Stimulated activated CD8-positive, alpha-beta memory T cell treated with anti-CD3 and anti-CD28 coated beads, Interleukin-2, amount 100 ng/mL, for 1 hour (primary cell): ENCODE measurements at places on chromosomes 2 and 18.

- DNase-seq, result no peak
These were observed 24.5 kb upstream of the TANC1 start for GRCh38 chr2:158943973-158944372.

DNA sequence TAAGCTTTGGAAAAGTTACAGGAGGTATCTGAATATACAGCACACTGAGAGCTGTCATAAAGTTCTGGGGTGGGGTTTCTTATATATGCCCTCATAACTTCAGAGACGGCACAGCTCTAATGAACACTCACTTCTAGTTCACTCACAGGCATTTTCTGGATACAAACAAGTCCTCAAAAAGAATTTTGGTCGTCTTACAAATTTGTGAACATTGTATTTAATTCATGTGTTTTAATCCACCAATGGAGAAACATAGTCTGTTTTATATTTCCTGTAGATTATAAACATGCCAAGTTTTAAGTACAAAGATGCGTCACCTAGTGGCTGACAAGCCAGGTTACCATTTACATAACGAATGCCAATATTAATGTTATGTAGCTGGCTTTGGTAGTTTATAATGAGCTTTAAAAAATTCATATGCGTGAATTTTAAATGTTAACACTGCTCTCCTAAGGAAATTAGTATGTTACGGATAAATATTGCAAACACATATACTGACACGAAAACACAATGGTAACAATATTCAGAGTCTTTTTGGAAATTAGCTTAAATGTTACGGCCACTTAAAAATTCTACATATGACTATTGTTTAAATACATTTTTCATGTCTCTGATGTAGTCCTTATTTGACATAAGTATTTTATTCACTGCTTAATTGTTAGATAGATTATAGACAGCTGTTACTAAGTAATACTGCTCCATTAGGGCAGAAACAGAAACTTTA, 2.5 kb downstream of the COL3A1 start:
- no peak for DNase-seq

GRCh38 chr2:205834796-205835195, 152.5 kb downstream of the NRP2 start:
- no peak for DNase-seq

DNA sequence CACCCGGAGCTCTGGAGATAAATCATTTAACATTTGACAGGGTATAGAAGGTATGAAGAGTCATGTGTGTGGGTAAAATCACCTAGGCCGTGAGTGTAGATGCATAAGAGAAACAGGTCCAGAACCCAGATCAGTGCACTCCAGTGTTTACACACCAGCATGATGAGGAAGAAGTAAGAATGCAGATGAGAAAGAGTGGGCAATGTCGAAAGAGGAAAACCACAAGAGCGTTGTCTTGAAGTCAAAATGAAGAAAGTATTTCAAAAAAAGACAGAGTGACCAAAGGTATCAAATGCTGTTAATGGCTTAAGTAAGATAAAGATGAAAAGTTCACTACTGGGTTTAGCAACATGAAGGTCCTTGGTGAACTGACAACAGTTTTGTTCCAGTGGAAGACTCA, 32.0 kb upstream of the PLB1 start:
- no peak for DNase-seq

- DNase-seq, result no peak
These were observed 19.3 kb downstream of the PDE6D start for GRCh38 chr2:231761735-231762134.

- DNase-seq, result no peak
These were observed 231.7 kb downstream of the ARL6IP6 start for GRCh38 chr2:152950126-152950525.
